ENCODE measurements at places on chromosomes 12 and 14. TPM values are rescaled to one million over a fixed set of nuclear protein-coding genes. Genes with fewer than 3 reads are reported as not detected.

KRT77 gene
- not detected for total RNA-seq

GYS2 gene
- not detected for total RNA-seq

OTUB2 gene
- 3.0 TPM for total RNA-seq

KRT85 gene
- not detected for total RNA-seq

THTPA gene
- total RNA-seq = 15.5 TPM

KRT73 gene
- total RNA-seq = not detected

FGD4 gene
- total RNA-seq = 19.7 TPM

CD27 gene
- total RNA-seq = not detected

CIDEB gene
- 0.22 TPM for total RNA-seq

MNAT1 gene
- 43.9 TPM for total RNA-seq

ITGA7 gene
- total RNA-seq = 1.4 TPM

EGLN3 gene
- total RNA-seq = 5.3 TPM

THAP2 gene
- 5.1 TPM for total RNA-seq

PXN gene
- total RNA-seq = 194 TPM

CCDC177 gene
- 0.05 TPM for total RNA-seq

KLRG1 gene
- 2.5 TPM for total RNA-seq

CIROP gene
- not detected for total RNA-seq

FAM90A1 gene
- total RNA-seq = 0.21 TPM

ESPL1 gene
- total RNA-seq = 18.2 TPM

AVPR1A gene
- 0.07 TPM for total RNA-seq

EIF2S3B gene
- total RNA-seq = 0.65 TPM

RPS6KA5 gene
- total RNA-seq = 3.4 TPM

TOMM20L gene
- total RNA-seq = not detected

RND1 gene
- 5.1 TPM for total RNA-seq

TBX5 gene
- total RNA-seq = not detected

LPAR5 gene
- total RNA-seq = 0.59 TPM

TMEM132C gene
- not detected for total RNA-seq

DNAJC22 gene
- total RNA-seq = 22.7 TPM

PRH1 gene
- 3.0 TPM for total RNA-seq

TAS2R31 gene
- not detected for total RNA-seq

SLC10A1 gene
- total RNA-seq = not detected

GPD1 gene
- 0.23 TPM for total RNA-seq

TPH2 gene
- total RNA-seq = not detected

SLCO1B1 gene
- 0.63 TPM for total RNA-seq

CLEC12A gene
- not detected for total RNA-seq

GPR65 gene
- not detected for total RNA-seq

GPR137C gene
- total RNA-seq = 0.05 TPM

RNF212B gene
- total RNA-seq = not detected

CCDC60 gene
- total RNA-seq = not detected

GLT1D1 gene
- total RNA-seq = not detected

CSRNP2 gene
- total RNA-seq = 14.1 TPM

NXPH4 gene
- total RNA-seq = 4.1 TPM

ANO4 gene
- 0.07 TPM for total RNA-seq

LRRC10 gene
- total RNA-seq = not detected

KRT82 gene
- not detected for total RNA-seq

POTEM gene
- total RNA-seq = not detected

Data from A549 treated with Hydrocortisone at 1 μM for 4 hours (cell line).